ENCODE measurements at places on chromosomes 16 and 17.

DNA sequence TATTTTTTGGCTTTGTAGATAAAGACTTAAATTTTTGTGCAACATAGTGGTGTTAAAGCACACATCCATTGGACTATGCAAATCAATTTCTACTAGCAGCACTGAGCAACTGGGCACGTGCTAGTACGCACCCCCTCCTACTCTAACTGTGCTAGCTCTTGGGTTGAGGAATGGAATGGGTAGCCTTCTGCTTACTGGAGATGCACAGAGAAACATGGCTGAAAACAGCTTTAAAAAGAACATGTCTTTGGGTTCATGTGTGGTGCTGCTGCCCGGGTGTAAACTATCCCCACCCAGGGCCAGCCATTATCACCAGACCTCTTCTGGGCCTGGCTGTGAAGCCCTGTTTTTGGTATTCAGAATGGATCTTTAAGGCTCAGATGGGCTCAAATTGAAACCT, 7.3 kb downstream of the ESRP2 start:
- no peak for DNase-seq

DNA sequence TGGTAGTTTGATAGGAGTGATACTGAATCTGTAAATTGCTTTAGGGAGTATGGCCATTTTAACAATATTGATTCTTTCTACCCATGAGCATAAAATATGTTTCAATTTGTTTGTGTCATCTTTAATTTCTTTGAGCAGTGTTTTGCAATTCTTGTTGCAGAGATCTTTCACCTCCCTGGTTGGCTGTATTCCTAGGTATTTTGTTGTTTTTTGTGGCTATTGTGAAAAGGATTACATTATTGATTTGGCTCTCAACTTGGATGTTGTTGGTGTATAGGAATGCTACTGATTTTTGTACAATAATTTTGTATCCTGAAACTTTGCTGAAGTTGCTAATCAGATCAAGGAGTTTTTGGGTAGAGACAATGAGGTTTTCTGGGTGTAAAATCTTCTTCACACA, 3.2 kb downstream of the KRTAP9-9 start:
- DNase-seq = no peak

- DNase-seq = no peak
Observed at GRCh38 chr17:31318298-31318801, 3.1 kb downstream of the EVI2A start.

DNA sequence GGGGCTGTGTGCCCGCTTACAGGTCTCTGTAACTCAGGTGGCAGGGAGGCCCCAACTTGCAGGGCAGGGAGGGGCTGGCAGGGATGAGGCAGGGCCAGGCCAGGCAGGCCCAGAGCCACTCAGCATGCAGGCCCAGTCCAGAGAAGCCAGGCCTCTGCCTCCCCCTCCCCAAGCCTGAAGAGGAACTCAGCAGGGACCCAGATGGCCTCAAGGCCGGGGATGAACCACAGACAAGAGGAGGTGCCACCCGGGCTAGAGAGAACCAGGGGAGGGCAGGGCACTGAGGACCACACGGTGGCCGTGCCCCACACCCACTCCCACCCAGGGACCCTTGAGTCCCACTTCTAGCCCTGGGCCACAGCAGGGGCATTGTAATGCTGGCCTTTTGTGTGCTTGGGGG, 29.8 kb upstream of the EIF1 start:
- DNase-seq = no peak

- DNase-seq = no peak
Observed at GRCh38 chr16:3355589-3355988, at the start of gene OR2C1. TSS of gene OR2C1 (plus strand) at chr16:3355889. CDS start at chr16:3355941, 52 bp downstream.

GRCh38 chr16:81061871-81062608, 15.0 kb downstream of the C16orf46 start:
- DNase-seq = no peak

GRCh38 chr16:22210285-22210684, 4.2 kb downstream of the EEF2K start:
- no peak for DNase-seq

DNA sequence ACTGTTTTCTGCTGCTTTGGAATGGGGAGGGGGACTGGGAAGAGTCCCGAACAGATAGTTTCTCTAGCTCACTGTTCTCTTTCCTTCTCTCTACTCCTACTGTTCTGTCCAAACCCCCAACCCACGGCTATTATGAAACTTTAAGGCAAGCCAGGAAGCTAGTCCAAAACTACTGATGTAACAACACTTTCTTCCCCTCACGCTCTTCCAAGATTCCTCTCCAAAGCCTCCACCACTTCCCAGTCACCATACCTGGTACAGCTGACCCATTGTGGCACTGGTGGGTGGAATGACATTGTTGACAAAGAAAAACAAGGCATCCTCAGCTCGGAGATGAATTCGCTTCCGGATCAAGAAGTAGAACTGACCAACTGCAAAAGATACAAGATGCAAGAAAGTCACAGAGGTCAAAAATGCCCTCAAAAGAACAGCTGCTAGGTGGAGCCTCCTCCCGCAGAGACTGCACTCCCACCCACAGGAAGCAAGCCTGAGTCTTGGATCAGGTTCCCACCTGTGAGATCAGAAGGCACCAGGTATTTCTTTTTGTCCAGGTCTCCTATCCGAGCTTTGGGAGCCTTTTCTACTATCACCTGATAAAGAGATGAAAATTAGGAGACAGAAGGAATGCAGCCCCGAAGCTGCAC, 1.0 kb downstream of the GABARAP start:
- DNase-seq = no peak

DNA sequence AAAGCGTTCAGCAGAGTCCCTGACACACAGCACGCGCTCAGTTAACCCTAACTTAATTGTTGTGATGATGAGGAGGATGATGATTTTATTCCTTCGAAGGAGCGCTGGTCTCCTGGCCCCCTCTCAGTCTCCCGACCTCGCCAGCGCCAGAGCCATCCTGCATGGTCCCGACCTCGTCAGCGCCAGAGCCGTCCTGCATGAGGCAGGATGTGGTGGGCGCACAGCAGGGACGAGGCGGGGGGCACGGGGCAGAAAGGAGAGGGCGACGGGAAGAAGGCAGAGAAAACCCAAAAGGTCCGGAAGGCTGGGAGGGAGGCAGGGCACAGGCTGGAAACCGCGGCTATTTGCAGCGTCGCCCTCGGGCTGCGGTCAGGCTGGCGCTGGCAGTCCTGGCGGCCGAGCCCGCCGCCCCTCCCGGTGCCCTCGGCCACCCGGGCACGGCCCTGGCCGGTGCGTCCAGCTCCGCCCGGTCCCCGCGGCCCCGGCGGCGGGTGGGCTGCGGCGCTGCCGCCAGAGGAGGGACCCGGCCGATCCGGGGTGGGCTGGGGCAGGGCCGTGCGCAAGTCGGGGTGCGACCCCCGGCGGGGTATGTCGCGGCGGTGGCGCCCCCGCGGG, 3.0 kb upstream of the TAC4 start:
- DNase-seq = no peak

DNA sequence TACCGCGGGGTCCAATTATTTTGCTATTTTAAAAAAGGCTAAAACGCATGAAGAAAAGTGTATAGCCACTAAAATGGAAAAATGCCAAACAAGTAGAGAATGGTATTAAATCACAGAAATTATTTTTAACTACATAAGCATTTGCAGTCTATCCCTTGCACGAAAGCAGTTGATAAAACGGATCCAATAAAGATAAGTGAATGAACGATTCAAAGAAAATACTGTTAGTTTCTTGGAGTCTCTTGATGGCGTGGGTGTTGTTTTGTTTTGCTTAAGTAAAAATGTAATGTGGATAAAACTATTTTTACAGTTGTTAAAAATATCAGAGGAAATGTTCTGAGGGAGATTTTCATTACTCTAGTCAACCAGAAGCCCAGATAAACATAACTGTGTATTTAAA, 9.3 kb downstream of the HS3ST3A1 start:
- DNase-seq = no peak

DNA sequence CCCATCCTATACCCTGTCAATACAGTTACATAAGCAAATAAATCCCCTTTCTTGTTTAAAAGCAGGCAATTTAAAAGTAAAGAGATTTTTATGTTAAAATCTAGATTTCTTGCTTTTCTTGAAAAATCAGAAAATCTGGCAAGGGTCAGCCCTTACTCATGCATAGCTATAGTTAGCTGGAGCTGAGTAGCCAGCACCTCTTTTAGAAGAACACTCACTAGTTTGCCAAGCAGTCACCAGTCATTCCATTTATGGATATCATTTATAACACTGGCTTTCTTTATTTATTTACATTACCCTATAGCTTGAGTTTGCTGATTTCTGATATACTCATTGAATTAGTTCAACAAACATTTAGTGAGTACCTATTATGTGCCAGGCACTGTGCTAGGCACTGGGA, 45.7 kb downstream of the NXPH3 start:
- no peak for DNase-seq

GRCh38 chr17:32608267-32608666, 121.5 kb downstream of the CDK5R1 start:
- DNase-seq = no peak

DNA sequence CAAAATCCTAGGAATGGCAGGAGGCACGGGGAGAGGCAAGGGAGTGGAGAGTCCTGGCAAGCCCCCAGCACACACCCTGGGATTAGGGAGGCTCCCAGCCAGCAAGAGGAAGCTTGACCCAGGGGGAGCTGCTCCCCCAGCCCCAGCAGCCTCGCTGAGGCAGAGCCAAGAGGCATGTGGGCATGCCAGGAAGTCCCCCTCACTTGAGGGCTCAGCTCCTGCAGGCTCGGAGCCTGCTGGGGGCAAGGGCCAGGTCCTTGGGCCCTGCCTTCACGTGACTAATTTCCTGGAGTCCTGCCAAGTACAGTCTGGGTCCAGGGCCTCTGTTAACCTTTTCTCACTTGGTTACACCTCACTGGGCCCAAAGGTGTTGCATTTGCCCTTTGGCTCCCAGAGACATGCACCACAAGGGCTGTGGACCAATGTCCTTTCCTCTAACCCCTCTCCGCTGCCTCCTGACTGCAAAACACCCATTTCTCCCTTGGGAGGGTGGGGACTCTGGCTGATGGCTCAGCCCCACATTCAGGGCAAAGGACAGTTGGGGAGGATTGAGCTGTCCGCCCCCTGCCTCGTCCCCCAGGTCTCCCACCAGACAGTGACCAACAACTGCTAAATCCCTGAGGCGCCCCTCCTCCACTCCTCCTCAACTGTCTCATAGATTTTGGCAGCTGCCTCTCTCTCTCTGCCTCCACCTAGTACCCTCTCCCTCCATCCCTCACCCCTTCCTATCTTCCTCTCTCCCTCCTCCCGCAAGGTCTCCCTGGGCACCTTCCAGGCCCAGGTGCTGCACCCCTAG, 4.4 kb upstream of the SLC47A2 start:
- DNase-seq = no peak

GRCh38 chr17:83080579-83080857, 1.1 kb downstream of the METRNL start:
- no peak for DNase-seq

DNA sequence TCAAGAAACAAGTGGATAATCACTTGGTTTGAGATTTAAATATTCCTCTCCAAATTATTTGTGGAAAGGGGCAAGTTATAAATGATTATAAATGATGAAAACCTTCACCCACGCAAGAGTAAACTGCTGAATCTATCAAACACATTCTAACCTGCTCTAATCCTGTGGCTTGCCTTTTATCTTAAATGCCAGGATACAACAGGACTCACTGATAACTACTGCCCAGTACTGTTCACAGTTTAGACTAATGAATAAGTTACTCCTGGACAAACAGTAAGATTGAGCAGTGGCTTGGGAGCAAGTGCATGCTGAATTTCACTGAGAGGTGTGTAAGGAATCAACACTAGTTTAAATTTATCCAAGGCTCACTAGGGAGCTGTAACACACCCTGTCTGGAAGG, 31.1 kb downstream of the IGF2BP1 start:
- no peak for DNase-seq

- no peak for DNase-seq
Observed at GRCh38 chr17:60355663-60356594, 36.0 kb downstream of the USP32 start.

DNA sequence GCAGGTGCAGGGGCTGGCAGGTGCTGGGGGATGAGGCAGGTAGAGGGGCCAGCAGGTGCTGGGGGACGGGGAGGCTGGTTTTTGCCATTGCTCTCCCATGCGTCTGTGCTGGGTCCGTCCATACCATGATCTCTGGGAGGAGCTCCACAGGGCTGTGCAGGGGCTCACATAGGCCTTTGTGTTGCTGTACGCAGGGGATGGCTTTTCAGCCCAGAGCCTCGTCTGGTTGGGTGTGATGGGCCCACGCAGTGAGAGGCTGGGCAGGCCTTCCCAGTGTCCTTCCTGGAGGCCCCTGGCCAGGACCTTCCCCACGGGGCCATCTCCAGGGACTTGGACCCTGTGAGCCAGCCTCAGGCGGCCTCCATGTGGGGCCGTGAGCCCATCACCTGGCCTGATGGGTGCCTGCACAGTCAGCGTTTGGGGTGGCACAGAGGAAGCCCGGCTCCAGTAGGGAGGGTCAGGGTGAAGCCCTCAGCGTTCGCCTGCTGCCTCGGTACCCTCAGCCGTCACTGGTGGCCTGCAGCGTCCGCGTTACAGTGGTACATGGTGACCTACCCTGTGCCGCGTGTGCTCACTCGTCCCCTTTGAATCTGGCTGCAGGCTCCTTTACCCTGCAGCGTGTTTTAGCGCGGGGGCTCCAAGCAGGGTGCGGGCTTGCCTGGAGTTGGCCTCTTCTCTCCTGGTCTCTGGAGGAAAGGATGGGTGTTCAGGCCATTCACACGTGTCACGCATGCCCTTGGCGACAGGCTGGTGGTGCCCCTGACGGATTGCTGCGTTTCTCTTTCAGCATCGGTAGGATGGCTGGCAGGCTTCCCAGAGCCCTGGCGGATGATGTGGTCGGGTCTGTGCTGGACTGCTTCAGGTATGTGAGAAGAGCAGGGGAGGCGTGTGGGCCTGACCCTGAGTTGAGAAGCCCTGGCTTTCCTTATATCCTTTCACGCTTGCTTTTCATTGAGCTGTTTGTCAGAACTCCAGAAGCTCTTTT, 30.6 kb downstream of the ZNF750 start:
- DNase-seq = no peak

GRCh38 chr17:79591014-79591590, 19.7 kb downstream of the RBFOX3 start:
- DNase-seq = no peak

DNA sequence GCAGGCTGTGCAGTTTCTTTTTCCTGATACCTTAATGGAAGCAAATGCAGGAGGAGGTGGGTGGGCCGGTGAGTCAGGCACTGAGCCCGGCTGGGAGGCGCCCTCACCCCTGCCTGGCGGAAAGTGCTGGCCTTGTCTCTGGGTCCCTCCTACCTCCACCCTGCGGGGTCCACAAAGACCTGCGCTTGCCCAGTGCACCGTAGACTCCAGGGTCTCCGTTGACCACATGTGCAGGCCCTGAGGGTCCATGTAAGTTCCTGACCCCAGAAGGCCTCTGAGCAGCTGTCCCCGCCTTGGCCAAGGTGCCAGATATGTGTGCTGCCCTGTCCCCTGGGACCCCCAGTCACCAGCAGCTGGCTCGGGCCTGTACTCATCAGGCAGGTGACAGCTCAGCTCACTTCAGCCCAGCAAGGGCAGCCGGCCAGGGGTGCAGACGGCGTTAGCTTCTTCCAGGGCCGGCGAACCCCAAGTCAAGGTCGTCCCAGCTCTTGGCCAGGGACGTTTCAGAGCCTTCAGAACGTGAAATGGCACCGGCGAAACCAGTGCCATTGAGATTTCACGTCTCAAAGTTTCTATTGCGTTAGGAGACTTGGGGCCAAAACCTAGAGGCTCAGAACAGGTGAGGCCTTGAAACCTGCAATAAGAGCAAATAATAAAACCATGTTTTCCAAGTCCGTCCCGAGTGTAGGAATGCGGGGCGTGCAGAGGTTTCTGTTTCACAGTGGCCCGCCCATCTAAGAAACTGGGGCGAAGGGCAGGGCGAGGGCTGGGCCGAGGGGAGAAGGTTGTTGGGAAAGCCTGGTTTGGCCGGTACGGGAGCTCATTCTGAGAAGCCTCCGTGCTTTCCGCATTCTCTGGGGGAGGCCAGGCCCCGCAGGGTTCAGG, 12.1 kb downstream of the METRNL start:
- no peak for DNase-seq

GRCh38 chr17:39591958-39592954, 15.5 kb downstream of the NEUROD2 start:
- DNase-seq = peak; percentile 20
